ELF-1 (cell line): ENCODE measurements at places on chromosomes 6 and 20.
A peak's percentile ranks its signal among the peaks of the same experiment; 100 is the strongest.

DNA sequence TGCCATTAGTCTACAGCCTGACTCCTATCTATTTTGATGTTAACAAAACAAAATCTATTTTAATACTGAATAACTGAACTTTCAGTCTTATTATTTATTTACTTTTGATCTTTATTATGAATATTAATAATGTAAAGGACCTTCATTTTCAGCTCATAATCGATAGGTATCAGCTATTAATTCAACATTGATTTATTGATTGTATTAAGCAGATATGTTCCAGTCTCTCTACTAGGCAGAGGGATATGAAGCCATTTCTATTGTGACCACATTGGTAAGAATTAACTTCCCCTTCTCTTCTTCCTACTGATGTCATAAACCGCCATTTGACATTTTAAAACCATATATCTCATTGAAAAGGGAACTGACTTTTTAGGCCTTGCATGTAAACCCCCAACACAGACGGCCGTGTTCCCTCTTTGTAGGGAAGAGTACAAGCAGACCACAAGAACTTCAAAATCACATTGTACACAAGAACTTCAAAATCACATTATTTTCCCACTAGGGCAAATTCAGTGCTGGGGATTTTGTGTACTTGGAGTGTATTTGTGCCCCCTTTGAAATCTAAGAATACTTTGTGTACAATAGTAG, 69.5 kb upstream of the FABP7 start:
- no peak for DNase-seq

DNA sequence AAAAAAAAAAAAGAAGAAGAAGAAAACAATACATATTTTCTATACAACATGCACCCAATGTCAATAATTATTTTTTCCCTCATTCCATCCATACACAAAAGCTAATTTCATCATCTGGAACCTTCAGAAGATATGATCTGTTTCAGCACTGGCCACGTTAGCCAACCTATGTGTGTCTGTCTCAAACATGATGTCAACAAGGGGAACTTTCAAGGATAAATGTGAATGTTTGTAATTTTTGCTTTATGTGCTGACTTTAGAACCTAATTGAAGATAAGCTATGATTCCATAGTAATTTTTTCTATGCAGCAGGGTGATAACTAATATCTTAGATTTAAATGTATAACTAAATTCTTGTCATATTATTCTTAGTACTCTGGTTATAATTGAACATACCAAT, 37.9 kb downstream of the IPCEF1 start:
- DNase-seq = no peak

DNA sequence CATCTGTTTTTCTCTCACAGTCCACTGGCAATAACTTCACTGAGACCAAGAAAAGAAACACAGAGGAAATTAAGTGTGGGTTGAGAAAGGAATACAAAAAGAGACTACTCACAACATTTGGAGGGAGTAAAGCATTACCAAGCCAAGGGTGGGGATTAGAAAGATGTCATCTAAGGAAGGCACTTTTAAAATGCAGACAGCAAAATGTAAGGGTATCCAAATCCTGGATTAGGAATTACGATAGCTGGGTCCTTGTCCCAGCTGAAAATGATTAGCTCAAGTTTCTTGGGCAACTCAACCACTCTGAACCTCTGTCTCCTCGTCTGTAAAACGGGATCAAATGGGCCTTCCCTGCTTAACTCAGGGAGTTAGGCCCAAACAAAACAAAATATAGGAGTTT, 2.2 kb downstream of the LEMD2 start:
- no peak for DNase-seq

GRCh38 chr6:72564231-72564630, 57.6 kb upstream of the KCNQ5 start:
- DNase-seq = no peak

DNA sequence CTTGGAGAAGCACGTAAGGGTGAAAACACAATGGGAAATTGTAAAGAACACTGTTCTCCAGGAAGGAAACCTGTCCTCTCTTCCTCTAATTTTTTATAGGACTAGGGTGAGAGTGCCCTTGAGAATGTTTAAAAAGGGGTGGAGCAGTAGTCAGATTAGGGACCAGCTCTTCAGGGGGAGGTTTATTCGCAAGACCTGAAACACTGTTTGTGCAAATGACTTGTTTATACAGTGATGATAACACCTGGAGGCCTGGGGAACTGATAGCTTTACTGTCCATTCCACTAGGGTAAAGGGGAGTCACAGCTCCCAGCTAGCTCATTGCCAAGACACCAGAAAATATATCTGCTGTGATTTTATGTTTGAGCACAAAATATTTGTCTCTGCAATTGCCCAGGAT, 8.1 kb upstream of the FUT9 start:
- DNase-seq = no peak

DNA sequence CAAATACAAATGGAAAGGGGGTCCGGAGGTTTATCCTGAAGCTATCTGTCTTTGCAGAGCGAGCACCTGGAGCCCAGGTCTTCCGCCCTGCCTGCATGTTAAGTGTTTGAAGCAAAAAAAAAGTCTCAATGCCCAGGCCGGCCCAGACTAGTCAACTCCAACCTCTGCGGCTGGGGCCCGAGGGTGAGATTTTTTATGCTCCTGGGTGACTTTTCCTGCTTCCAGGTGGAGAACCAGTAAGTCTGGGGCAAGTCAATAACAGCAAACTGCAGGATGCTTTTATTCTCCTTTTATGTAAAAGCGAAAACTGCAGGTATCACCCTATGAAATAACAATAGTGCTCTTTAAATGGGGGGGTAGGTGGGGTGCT, 2.0 kb upstream of the ZBP1 start:
- DNase-seq = no peak

- DNase-seq = no peak
Observed at GRCh38 chr6:151948002-151948743, 140.7 kb downstream of the ESR1 start.

- DNase-seq = no peak
Observed at GRCh38 chr6:75642311-75642710, 40.6 kb downstream of the SENP6 start.

DNA sequence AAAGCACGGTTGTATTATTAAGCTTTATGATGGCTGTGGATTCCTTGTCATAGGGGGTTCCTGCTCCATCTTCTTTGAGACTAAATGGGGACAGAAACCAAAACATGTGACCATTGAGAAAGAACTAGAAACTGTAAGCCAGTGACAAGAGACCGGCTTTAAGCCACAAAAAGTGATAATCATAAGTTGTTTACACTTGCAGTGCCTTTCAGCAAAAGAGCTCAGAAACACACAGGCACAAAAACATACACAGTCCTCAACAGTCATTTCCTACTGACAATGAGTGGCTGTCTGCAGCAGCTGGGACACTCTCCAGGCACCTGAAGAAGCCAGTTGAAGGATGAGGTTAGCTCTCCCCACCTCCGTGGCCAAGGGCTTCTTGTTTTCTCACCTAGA, 20.0 kb upstream of the UBE2J1 start:
- DNase-seq = no peak

DNA sequence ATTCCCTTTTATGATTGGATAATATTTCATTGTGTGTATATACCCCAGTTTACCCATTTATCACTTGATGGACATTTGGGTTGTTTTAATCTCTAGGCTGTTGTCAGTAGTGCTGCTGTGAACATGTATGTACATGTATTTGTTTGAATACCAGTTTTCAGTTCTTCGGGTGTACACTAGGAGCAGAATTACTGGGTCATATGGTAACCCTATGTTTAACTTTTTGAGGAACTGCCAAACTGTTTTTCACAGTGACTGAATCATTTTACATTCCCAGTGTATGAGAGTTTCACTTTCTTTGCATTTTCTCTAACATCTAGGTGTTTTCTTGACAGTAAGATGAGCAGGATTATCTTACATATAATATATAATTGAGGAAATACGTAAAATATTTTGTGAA, 44.7 kb upstream of the ADIG start:
- DNase-seq = no peak

DNA sequence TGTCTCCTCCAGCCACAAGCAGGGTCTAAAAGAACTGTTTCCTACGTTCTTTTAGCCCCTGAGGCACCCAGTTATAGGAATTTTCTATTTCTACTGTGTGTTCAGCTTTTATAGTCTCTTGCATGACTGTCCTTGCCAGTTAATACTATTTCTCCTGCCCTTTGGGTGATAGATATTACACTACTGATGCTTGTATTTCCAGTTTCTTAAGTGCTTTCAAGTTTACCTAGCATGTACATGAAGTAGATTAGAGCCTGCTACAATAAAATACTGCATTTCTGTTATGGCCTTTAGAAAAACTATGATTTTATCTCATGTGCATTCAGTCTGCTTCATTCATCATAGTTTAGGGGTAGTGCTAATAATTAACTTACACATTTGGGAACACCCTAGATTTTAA, 89.6 kb downstream of the FOXO3 start:
- DNase-seq = no peak

GRCh38 chr6:6191476-6191875, 129.0 kb downstream of the F13A1 start:
- DNase-seq = peak; percentile 37

- DNase-seq = no peak
Observed at GRCh38 chr20:64099086-64099786, 8.1 kb downstream of the NPBWR2 start.

- no peak for DNase-seq
Observed at GRCh38 chr6:66435321-66435720, 728.3 kb upstream of the EYS start.

- no peak for DNase-seq
Observed at GRCh38 chr6:25535632-25536225, 116.3 kb upstream of the SCGN start.

DNA sequence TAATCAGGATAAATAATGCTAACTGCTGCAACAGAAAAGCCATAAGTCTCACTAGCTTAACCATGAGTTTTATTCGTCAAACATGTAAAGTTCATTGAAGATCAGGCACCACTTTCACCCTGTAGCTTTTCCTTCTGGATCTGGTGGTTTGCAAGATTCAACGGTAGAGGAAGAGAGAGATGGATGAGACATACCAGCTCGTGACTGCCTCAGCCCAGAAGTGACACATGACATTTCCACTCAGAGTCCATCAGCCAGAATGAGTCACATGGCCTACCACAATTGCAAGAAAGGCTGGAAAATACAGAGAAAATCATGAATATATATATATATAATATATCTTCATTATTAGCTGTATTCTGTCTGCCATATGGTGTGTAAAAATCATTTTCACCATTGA, 29.0 kb downstream of the SPTLC3 start:
- DNase-seq = no peak

DNA sequence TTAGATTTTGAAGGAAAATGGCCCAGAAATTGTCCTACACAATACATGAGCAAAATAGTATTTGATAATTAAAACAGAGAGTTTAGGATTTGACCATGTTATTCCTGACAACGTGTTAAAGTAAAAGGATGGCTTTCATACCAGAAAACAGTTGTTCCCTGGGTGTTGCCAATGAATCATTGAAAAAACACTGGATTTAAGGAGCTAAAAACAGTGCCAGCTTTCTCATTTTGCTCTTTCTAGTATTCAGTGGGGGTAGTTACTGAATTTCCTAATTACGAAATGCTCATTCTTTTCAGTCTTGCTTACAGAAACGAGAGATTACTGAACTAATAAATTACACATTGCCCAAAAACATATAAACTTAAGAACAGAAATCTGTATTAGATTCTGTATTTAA, 26.6 kb upstream of the SNAP91 start:
- DNase-seq = no peak

DNA sequence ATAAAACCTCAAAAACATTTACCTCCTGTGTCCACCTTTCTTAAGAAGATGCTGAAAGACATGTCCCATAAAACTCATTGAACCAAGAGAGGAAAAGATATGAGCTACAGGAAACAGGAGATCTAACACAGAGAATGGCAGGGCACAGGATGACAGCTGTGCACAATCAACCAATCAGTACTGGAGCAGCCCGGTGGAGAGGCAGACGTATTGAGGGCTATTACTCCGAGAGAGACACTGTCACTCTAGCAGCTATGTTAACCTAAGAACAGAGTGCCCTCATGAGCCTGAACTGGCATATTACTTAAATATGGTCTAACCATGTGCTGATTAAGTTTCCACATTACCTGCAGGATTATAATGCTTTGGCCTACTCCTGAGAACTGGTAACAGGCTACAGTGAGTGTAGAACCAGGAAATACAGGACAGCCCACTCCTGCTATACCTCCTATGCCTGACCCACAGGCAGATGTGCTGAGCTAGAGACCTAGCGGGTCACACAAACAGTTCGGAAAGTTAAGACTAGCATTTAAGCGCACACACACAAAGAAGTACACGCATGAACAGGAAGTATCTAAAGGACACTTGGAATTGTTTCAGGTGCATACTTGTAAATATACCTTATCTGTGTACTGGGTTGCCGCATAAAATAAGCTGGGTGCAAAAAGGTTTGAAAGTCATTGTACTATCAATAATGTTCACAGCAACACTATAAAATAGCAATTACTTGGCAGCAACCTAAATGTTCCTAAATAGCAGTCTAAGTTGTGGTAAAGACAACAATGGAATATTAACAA, 199.3 kb upstream of the SHLD1 start:
- DNase-seq = no peak

DNA sequence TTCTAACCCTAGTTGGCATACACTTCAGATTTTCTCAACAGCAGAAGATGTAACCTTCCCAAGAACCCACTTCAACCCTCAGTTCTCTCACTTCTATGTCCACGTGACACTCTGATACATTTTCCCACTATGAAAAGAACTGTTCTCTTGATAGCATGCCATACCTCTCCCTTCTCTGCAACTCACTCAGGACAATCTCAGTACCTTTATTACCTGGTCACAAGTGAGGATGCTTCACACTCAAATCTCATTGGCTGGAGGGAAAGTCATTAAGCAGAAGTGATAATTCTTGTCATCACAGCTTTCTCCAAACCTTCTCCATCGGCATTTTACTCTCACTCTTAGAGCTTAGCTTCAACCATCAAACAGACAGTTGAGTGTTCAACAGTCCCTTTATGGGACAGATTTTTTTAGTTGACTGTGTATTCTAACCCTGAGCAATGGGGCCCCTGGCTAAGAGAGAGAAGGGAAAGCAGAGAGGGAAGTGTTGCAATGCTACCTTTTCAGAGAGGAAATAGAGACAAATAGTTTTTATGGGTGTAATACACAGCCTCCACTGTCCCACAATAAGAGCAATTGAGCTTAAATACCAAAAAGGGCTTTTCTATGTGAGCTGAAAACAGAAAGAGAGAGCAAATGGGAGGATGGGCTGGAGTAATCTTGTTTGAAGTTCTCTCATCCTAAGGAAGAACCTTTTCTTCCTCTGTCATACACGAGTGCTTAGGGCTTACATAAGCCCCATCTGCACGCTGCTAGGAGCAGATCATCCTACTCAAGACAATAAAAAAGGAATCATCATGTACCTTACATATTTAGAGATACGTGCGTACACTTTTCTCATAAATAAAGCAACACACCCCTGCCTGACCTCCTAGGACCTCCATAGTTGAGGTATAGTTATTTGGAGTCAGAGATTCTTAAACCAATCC, 16.0 kb downstream of the HLA-DPA1 start:
- no peak for DNase-seq
